ENCODE measurements at places on chromosomes 2 and 18.

GRCh38 chr2:95215018-95215612, 7.8 kb downstream of the ZNF892 start:
- no peak for DNase-seq

DNA sequence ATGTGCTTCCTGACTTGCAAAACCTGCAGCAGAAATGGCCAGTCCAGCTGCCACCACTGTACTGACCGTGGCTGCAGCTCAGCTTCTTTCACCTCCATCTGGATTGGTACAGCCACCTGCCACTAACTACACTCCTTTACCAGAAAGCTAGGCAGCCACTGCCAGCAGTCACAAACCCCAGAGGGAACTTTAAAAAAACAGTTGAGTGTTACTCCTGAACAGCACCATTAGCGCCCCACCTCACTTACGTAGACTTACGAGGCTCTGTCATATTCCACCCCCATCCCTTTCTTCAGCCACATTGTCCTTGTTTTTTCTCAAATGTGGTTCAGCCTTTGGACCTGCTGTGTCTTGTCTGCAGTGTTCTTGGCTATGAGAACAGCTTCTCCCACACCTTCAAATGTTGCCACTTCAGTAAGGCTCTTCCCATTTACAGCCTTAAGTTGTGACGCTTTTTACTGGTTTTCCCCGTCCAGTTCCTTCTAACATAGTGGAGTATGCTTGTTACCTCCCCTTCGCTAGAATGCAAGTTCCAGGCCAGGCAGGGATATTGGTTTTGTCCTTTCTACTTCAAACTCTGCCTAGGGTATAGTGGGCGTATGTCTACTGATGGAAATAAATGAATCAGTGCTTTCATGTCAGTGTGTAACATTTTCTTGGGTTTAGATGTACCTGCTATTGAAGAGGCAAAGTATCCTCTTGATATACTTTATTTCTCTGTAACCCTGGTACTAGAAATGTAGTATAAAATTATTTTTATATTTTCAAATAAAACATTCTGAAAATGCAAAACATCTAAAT, 17.0 kb downstream of the HNRNPA3 start:
- DNase-seq: no peak

DNA sequence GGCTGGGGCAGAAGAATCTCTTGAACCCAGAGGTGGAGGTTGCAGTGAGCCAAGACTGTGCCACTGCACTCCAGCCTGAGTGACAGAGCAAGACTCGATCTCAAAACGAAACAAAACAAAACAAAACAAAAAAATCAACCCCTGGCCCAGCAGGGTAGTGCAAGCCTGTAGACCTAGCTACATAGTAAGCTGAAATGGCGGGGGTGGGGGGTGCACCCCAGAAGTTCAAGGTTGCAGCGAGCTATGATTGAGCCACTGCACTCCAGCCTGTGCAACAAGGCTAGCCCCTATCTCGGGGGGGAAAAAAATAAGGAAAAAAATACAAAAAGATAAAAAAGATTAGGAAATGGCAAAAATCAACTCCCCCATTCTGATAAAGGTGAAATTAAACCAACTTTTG, 6.4 kb downstream of the ATL2 start:
- DNase-seq: no peak

DNA sequence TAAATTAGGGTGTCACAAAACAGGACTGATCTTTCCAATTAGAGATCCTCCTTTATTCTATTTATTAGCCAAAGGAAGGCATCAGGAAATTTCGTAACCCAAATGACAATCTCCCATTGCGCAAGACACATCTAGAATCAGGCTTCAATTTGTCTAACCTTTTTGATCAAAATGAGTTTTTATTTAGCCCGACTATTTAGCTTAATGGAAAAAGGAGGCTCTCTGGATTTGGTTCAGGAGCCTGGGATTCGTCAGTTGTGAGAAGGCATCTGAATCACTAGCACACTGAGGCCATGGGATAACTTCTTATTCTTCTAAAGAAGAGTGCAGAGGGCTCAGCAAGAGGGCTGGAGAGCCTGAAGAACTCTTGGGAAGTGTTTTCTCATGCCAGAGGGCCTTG, 332.1 kb upstream of the ETAA1 start:
- DNase-seq: no peak

All from activated T-helper 9 cell treated with anti-CD3 and anti-CD28 coated beads, Interleukin-2, amount 50 U/mL, for 16 hours (primary cell).